ENCODE measurements at places on chromosomes 1 and 21. TPM values are rescaled to one million over a fixed set of nuclear protein-coding genes. Genes with fewer than 3 reads are reported as not detected.

LCE2C gene
- total RNA-seq: not detected

CRNN gene
- total RNA-seq: not detected

CHI3L1 gene
- total RNA-seq: 4.1 TPM

MYCL gene
- total RNA-seq: 0.24 TPM

STUM gene
- total RNA-seq: 0.80 TPM

HES5 gene
- total RNA-seq: 0.31 TPM

- no peaks in the 10 kb centered on the region for H3K36me3 ChIP-seq
- H3K4me3 ChIP-seq: no peak overlapping the region
- no peak overlapping the region for H3K27ac ChIP-seq
- H3K27me3 ChIP-seq: no peaks in the 10 kb centered on the region
Measured at GRCh38 chr1:56788102-56788501, 31.1 kb downstream of the FYB2 start.

- H3K27me3 ChIP-seq: no peaks in the 10 kb centered on the region
- no peak within 1 kb of the TSS for H3K27ac ChIP-seq
- no peak for DNase-seq
- no peaks in the 10 kb centered on the region for H3K36me3 ChIP-seq
- H3K4me3 ChIP-seq: no peak within 1 kb of the TSS
Measured at GRCh38 chr1:42152907-42153600, at the start of gene GUCA2B. TSS of gene GUCA2B (plus strand) at chr1:42153410. CDS start at chr1:42153451, 41 bp downstream.

- H3K27ac ChIP-seq: no peak overlapping the region
- DNase-seq: no peak
- no peaks in the 10 kb centered on the region for H3K36me3 ChIP-seq
- H3K27me3 ChIP-seq: no peaks in the 10 kb centered on the region
- H3K4me3 ChIP-seq: no peak overlapping the region
- H3K4me1 ChIP-seq: no peaks in the 10 kb centered on the region
Measured at GRCh38 chr1:228862542-228863505, 127.5 kb downstream of the RHOU start.

DNA sequence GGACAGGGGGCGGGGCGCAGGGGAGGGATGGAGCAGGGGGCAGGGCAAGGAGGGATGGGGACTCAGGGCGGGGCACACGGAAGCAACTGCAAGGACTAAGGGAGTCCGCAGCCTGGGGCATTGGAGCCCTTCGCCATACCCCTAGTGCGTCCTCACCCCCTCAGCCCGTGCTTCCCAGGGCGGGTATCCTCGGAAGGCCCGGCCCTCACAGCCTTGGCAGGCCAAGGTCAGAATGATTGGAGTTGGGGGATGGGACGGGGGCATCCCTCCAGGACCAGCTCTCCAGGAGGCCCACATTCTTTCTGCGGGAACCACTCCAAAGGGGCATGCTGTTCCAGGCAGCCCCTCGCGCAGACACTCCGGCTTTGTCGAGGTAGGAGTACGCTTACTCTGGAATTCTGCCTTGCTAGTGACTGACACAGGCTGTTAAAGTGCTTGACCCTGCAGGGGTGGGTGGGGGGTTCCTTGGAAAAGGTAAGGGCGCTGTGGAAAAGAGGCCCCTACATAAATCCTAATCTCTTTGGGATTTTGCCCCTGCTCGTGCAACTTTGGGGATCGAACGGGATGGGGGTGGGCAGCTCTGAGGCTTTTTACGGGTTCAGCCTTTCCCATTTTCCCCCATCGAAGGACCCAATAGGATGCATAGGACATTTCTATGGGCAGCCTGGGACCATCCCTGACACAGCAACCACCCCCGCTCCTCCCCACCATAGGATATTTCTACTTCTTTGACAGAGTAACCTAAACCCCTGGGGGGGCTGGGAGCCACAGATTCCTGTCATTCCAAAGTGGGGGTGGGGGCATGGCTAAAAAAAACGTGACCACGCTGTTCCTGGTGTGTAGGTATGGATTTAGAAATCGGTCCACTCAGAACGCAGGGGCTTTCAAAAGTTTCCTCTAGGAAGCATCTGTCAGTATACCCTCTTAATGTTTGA, 738 bp upstream of the TRIM11 start:
- H3K4me1 ChIP-seq: peaks cover 13% of the 10 kb centered on the region
- DNase-seq: no peak
- peak overlapping the region; percentile 77 for H3K4me3 ChIP-seq
- H3K36me3 ChIP-seq: no peaks in the 10 kb centered on the region

DNA sequence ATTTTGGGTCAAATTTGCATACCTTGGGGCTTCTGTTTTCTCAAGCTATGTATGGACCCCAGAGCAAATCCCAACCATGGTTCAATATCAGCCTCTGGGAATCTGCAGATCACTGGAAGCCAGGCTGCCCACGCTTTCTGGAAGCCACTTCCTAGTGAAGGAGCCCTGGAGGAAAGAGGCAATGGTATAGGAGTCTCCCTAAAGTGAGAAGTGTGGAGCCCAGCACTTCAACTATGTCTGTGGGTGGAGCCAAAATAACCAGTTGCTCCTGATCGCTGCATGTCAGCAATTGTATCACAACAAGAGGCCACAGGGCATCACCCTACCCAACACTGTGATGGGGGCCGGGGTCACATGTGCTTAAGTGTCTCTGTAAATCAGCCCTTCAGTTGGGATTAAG, 26.9 kb downstream of the ETS2 start:
- no peaks in the 10 kb centered on the region for H3K27me3 ChIP-seq
- no peaks in the 10 kb centered on the region for H3K36me3 ChIP-seq
- H3K27ac ChIP-seq: no peak overlapping the region
- no peak overlapping the region for H3K4me3 ChIP-seq

DNA sequence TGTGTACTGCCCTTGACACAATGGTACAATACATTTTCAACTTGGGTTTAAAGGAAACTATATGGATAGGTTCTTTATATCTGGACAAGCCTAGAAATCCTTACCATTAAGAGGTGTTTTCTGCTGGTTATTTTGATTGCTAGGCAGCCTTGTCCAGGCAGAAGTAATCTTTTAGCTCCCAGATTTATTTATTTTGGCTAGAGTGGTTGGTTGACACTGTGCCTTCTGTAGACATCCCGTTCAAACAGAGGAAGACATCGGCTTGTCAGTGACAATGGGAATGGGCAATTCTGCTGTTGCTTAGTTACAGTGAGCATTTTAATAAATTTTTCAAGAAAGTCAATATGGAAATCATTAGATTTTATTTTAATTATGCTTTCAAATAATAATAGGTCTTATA, 138.8 kb downstream of the VPS13D start:
- no peak for DNase-seq
- no peaks in the 10 kb centered on the region for H3K36me3 ChIP-seq
- no peak overlapping the region for H3K4me3 ChIP-seq
- no peaks in the 10 kb centered on the region for H3K4me1 ChIP-seq
- H3K27me3 ChIP-seq: no peaks in the 10 kb centered on the region

GRCh38 chr1:213269829-213270228, 218.8 kb downstream of the RPS6KC1 start:
- H3K4me3 ChIP-seq: no peak overlapping the region
- DNase-seq: no peak
- no peaks in the 10 kb centered on the region for H3K27me3 ChIP-seq
- no peaks in the 10 kb centered on the region for H3K36me3 ChIP-seq
- H3K27ac ChIP-seq: no peak overlapping the region

GRCh38 chr1:228958741-228959140, 223.5 kb downstream of the RHOU start:
- H3K27me3 ChIP-seq: no peaks in the 10 kb centered on the region
- H3K4me3 ChIP-seq: no peak overlapping the region
- no peak for DNase-seq
- no peak overlapping the region for H3K27ac ChIP-seq
- H3K4me1 ChIP-seq: peaks cover 3% of the 10 kb centered on the region
- H3K36me3 ChIP-seq: no peaks in the 10 kb centered on the region

DNA sequence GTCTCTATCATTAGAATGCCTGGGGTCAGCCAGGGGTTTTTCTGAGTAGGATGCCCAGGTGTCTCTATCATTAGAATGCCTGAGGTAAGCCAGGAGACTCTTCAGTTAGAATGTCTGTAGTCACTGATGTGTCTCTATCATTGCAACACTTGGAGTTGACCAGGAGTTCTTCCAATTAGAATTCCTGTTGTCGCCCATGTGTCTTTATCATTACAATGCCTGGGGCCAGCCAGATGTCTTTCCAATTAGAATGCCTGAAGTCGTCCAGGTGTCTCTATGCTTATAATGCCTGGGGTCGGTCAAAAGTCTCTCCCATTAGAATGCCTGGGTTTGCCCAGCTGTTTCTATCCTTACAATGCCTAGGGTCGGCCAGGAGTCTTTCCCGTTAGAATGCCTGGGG, 55.8 kb downstream of the RNF187 start:
- H3K27ac ChIP-seq: no peak overlapping the region
- H3K36me3 ChIP-seq: no peaks in the 10 kb centered on the region
- no peak for DNase-seq
- H3K27me3 ChIP-seq: no peaks in the 10 kb centered on the region
- H3K4me1 ChIP-seq: no peaks in the 10 kb centered on the region

DNA sequence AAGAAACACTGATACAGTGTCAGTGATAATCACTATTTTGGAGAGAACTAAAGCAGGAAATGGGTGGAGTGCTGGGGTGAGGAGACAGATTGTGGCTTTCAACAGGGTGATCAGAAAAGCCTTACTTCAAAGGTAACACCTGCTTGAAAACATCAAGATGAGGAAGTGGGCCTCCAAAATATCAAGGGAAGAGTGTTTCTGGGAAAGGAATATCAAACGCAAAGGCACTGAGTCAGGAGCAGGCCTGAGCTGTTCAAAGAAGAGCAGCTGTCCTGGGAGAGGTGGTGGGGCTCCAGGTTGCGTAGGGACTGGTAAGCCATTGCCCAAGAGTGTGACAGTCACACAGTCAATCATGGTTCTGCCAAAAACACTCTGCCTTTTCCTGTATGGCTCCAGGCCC, 47.1 kb upstream of the ATP1A1 start:
- DNase-seq: no peak
- no peak overlapping the region for H3K4me3 ChIP-seq
- no peaks in the 10 kb centered on the region for H3K4me1 ChIP-seq
- no peak overlapping the region for H3K27ac ChIP-seq

- DNase-seq: no peak
- no peak overlapping the region for H3K4me3 ChIP-seq
- no peaks in the 10 kb centered on the region for H3K4me1 ChIP-seq
- no peaks in the 10 kb centered on the region for H3K27me3 ChIP-seq
- no peak overlapping the region for H3K27ac ChIP-seq
Measured at GRCh38 chr1:30106125-30106524, 617.3 kb downstream of the MATN1 start.

- no peaks in the 10 kb centered on the region for H3K27me3 ChIP-seq
- DNase-seq: peak; percentile 43
- H3K27ac ChIP-seq: peak overlapping the region; percentile 99
Measured at GRCh38 chr21:42974832-42975820, 764 bp downstream of the PKNOX1 start.

DNA sequence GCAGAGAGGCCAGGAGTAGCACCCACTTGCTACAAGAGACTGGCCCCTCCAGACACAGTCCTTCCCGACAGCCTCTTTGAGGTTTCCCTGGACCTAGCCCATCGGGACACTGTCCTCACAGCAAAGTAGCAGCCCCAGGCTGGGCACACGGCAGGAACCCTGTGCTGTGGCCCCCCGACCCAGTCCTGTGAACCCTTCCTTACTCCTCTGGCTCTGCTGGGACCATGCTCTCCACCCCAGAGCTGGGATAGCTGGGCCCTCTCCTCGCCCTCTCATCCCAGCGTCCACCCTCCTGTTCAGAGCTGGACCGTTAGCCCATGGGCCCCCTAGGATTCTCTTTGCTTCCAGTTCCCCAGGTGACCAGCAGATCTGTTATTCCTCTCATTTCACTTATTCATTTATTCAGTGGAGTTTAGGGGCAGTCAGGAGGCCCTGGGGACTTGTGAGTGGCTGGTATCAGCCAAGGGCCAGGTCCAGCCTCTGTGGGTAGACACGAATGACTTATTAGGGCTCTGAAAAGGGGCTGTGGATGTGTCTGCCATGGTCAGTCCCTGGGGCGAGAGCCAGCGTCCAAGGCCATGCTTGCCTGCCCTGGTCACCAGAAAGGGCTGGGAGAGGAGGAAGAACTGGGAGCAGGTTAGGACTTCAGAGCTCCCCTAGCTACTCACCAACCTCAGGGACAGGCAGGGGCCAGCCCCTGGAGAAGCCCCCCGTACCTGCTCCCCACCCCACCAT, 117.6 kb upstream of the RUNX3 start:
- H3K4me1 ChIP-seq: no peaks in the 10 kb centered on the region
- DNase-seq: no peak
- no peaks in the 10 kb centered on the region for H3K27me3 ChIP-seq
- H3K4me3 ChIP-seq: no peak overlapping the region
- no peak overlapping the region for H3K27ac ChIP-seq
- H3K36me3 ChIP-seq: no peaks in the 10 kb centered on the region

Measured in ovary (tissue), 10 donors.